Osteocyte (in vitro differentiated cells): ENCODE measurements at places on chromosomes 11 and 22.

- no peak for DNase-seq
Measured at GRCh38 chr22:19548964-19549363, 24.8 kb upstream of the CLDN5 start.

GRCh38 chr22:31102441-31103081 lies 4.8 kb downstream of the SELENOM start:
- DNase-seq: peak; percentile 92

GRCh38 chr22:43270314-43270908 lies 72.8 kb downstream of the SCUBE1 start:
- no peak for DNase-seq

DNA sequence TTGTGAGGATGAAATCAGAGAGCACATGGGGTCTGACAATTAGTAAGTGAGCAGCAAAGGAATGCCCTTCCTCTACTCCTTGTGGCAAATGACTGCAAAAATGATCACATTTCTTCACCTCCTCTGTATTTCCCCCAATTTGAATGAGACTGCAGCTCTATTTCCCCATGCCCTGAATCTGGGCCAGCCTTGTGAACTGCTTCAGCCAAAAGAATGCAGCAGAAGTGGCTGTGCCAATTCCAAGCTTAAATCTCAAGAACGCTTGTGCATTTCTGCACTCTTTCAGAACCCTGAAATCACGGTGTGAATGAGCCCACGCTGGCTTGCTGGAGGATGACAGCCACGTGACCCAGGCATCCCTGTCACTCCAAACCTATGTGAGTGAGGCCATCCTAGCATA lies 9.9 kb downstream of the SLC43A3 start:
- no peak for DNase-seq

DNA sequence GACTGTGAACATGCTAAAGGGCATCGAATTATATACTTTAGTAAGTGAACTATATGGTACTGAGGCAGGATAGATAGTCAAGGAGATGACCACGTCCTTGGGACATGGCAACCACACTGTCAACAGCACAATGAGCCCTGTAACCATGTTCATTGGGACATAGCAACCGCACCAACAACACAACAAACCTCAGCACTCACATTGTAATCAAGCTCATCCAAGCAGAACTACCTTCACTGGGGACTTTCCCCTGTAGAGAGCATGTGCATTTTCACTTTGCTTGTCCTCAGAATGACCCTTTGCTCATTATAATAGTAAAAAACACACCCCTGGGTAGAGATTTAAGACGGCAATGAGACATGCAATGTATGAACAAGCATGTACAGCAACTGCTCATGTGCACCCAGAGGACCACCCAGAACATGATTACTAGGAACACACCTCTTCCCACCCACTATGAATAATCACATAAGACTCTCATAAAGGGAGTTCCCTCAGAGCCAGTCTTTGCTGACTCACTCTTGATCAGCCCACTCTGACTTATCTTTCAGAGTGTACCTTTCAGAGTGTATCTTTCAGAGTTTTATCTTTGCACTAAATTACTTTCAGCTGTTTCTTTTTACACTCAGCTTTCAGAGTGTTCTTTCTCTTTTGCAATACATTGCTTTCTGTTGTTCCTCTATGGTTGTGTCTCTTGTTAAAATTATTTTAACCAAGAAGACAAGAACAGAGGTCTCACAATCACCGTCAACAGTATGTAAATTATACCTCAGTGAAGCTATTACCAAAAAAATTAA lies 4.1 kb upstream of the PLAAT2 start:
- no peak for DNase-seq

DNA sequence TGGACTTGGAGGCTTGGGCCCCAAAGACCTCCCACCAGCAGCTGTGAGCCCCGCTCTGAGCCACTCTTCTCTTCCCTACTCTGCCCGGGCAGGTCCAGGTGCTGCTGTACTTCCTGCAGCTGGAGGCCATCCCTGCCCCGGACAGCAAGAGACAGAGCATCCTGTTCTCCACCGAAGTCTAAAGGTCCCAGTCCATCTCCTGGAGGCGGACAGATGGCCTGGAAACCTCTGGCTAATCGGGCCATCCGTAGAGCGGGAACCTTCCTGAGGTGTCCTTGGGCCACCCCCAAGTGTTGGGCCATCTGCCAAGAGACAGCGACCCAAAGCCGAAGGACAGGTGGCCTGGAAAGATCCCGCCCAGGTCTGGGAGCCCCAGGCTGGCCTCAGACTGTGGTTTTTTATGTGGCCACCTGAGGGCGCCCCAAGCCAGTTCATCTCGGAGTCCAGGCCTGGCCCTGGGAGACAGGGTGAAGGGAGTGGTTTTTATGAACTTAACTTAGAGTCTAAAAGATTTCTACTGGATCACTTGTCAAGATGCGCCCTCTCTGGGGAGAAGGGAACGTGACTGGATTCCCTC lies 135.1 kb downstream of the BCR start:
- peak; percentile 90 for DNase-seq

DNA sequence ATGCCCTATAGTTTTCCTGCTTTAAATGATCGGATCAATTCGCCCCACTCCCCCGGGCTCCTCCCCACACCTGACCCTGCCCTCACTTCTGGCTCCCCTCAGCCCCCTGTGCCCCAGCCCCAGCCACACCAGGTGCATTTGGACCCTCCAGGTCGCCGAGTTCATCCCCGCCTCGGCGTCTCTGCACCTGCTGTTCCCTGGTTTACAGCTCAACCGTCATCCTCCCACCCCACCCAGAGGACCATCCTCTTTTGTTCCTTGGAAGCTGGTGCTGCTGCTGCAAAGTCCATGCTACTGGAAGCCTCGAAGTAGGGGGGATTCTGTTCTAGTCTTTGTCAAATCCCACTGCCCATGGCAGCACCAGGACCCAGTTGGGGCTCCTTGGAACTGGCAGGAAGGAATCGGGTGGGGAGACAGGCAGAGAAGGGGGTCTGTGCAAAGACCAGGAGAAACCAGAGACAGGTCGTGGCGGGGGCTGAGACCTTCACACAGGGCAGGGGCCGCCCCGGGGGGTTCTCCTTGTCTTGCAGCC lies 4.5 kb upstream of the MUC5B start:
- DNase-seq: no peak

- peak; percentile 84 for DNase-seq
Measured at GRCh38 chr22:49728570-49729271, 99.0 kb downstream of the BRD1 start.

GRCh38 chr11:17238377-17238776 lies 30.6 kb upstream of the PIK3C2A start:
- no peak for DNase-seq

- DNase-seq: no peak
Measured at GRCh38 chr22:32044913-32045312, 1.9 kb downstream of the SLC5A1 start.

- DNase-seq: no peak
Measured at GRCh38 chr22:32623943-32624342, 149.3 kb downstream of the FBXO7 start.

DNA sequence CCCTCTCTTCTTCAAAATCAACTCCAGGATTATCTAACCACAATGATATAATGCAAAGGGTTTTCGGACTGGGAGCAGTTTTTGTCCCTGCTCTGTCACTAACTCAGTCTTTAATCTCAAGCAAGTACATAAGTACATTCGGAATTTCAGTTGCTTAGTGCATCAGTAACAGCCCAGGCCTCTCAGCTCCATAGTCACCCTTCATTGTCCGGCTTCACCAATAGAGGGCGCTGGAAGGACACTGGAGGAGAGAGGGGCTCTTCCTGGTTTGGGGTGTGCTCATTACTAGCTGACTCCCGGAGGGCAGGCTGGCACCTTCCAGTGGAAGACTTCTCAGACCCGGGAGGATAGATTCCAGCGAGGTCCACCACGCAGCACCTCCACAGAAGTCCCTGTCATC lies 90.4 kb upstream of the PDGFD start:
- no peak for DNase-seq

GRCh38 chr22:25839755-25840154 lies 97.8 kb downstream of the MYO18B start:
- DNase-seq: peak; percentile 56

DNA sequence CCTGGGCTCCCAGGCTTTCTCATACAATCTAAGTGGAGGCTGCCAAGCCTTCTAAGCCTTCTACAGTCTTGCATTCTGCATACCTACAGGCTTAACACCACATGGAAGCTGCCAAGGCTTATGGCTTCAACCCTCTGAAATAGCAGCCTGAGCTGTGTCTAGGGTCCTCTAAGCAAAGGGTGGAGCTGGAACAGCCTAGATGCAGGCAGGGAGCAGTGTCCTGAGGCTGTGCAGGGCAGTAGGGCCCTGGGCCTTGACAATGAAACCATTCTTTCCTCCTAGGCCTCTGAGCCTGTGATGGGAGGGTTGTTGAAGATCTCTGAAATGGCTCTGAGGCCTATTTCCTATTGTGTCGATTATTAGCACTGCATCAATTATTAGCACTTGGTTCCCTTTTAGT lies 150.9 kb upstream of the GRK3 start:
- no peak for DNase-seq

DNA sequence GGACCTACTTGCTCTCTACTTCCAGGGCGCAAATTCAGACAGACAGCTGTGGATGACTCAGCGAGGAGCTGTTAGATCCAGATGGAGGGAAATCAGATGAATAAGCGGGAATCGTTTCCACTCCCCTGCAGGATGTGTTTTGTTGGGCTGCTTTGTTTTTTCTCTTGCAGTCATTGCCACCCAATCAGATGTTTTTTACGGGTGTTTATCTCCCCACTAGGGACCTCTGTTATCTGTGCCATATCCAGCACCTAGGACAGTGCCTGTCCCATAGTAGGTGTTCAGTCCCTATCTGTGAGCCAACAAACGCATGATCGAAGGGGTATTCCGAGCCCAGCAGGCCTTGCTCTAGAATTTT lies 51.1 kb upstream of the PARVG start:
- no peak for DNase-seq
